ENCODE measurements at places on chromosomes 7 and 10.

DNA sequence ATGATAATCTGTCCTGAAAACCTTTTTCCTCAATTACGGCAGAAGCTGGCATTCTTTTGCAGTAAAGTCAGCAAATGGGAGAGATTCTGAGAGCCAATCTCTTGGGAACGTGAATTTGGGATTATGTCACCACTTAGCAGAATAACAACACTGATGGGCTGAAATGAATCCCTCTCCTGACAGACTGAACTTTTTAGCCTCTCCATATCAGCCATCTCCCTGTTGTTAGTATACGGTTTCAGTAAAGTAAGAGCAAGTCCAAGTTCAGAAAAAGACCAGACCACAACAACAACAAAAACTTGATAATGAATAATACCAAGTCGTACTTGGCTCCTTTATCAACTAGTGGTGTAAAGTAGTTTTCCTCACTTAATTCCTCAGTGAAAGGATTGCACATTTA lies 1048.8 kb downstream of the GATA3 start:
- no peak for DNase-seq

DNA sequence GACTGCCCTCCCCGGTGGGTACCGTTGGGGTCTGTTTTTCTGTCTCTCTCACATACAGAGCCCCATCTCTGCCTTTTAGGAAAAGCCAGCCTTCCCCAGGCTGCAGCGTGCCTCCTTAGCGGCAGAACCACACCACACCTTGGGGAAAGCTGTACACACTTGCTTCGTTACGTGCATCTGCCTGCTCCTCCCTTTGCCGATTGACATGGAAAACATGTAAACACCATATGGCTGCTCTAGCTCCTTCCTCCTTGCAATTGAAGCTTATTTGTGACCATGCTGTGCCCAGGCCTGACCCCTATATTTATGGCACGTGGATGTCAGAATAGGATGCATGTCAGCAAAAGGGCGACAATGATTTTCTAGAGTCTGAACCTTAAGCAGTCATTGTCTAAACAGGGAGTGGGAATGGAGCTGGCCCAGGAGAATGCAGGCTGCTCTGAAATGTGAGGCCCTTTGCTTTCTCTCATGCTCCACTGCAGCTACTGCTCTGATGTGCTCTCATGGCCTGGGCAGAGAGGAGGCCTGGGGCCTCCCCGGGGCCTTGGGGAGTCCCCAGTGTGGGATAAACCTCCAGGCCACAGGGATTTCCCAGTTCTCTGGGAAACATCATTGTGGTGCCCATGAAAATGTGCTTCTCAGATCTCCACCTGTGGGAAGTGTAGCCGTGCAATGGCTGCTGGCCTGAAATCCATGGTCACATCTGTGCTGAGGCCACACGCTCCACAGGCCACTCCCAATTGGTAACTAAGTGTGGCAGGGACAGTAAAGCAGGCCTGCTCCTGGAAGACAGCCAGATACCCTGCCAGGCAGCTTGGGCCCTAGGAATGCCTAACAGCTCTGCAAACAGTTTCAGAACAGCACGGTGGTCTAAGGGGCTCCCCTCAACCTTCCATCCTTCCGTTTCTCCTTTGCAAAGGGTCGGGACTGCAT lies 18.6 kb downstream of the PDE6C start:
- no peak for DNase-seq

GRCh38 chr10:18738835-18739234 lies 79.6 kb downstream of the ARL5B start:
- DNase-seq: no peak

GRCh38 chr10:42896735-42897134 lies 114.1 kb downstream of the BMS1 start:
- DNase-seq: no peak

- DNase-seq: no peak
Measured at GRCh38 chr7:26318921-26319320, 27.3 kb downstream of the SNX10 start.

DNA sequence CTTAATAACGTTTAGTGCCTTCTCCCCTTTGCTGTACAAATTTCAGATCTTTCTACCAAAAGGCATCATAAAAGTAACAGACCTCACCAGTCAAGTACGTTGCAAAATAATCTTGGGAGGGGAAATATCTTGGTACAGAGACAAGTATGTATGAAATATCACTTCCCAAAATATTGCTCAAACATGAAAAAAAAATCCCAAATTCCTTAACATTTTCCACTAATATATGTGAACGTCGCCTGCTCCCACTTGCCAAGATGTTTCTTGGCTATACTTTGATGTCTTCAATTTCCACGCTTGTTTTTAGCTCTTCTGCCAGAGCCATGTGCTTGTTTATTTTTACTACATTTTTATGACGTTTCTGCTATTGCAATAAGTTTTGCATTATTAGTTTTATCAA lies 223.5 kb downstream of the PLXNA4 start:
- DNase-seq: no peak

GRCh38 chr7:150879345-150879744 lies 27.0 kb downstream of the AOC1 start:
- no peak for DNase-seq

- DNase-seq: no peak
Measured at GRCh38 chr10:130711072-130711471, 574.9 kb downstream of the GLRX3 start.

GRCh38 chr10:121598263-121599249 lies at the start of gene FGFR2:
FGFR2 (minus strand) TSS chr10:121598444; CDS start chr10:121593817, 4,627 bp downstream.
- DNase-seq: no peak

- DNase-seq: no peak
Measured at GRCh38 chr10:28971255-28971654, 293.9 kb downstream of the BAMBI start.

Data from activated CD4-positive, alpha-beta T cell treated with anti-CD3 and anti-CD28 coated beads, Interleukin-2, amount 50 U/mL, for 1 hour (primary cell).